ENCODE measurements at places on chromosomes 16 and 17. TPM values are rescaled to one million over a fixed set of nuclear protein-coding genes. Genes with fewer than 3 reads are reported as not detected.

Gene CENPX
- polyA plus RNA-seq, result 68.6 TPM

DNA sequence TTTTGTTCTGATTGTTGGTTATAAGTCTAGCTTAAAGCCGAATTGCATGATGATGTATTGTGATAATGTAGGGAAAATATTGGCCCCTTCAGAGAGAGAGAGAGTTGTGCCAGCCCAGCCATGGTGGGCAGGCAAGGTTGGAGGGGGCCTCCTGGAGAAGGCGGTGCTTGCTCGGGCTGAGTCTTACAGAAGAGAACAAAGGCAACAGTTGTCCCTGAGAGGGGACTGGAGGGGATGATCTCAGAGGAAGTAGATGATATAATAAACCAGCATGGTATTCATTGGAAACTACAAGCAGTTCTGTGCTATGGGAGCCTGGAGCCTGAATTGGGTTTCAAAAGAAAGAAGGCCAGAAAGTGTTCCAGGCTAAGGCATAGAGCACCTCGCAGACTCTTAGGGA is 173.8 kb downstream of the RPTOR start:
- no peaks in the 10 kb centered on the region for H3K27me3 ChIP-seq
- no peak for DNase-seq
- no peak overlapping the region for H3K27ac ChIP-seq
- 0 out of 2 replicates have a peak, but pooled peaks cover 4% of the 10 kb centered on the region for H3K4me1 ChIP-seq

DNA sequence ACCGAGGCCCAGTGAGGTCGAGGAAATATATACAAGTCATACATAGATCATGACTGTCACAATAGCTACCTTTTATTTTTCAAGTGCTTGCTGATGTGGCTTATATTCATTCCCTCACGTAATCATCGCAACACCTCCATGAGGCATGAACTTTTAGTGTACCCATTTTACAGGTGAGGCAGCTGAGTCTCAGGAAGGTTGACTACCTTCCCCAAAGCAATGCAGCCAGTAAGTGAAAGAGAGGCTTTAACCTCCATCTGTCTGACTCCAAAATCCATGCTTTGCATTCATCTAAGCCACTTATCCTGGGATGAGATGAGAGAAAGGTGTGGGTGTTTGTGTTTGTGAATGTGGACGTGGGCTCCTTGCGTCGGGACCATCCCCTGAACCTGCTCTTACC is 30.8 kb downstream of the CALB2 start:
- no peaks in the 10 kb centered on the region for H3K36me3 ChIP-seq
- DNase-seq, result no peak
- H3K27ac ChIP-seq, result no peak overlapping the region
- H3K27me3 ChIP-seq, result peaks cover 14% of the 10 kb centered on the region
- H3K4me3 ChIP-seq, result no peak overlapping the region

- H3K36me3 ChIP-seq, result peaks cover under 1% of the 10 kb centered on the region
- no peak overlapping the region for H3K27ac ChIP-seq
- H3K4me1 ChIP-seq, result no peaks in the 10 kb centered on the region
- no peak overlapping the region for H3K4me3 ChIP-seq
These were observed 266.1 kb downstream of the XYLT1 start for GRCh38 chr16:17204644-17205043.

- no peak for DNase-seq
- no peak overlapping the region for H3K4me3 ChIP-seq
- H3K4me1 ChIP-seq, result no peaks in the 10 kb centered on the region
- no peaks in the 10 kb centered on the region for H3K36me3 ChIP-seq
- H3K27ac ChIP-seq, result no peak overlapping the region
These were observed 753.2 kb upstream of the EEF2KMT start for GRCh38 chr16:5850632-5851392.

DNA sequence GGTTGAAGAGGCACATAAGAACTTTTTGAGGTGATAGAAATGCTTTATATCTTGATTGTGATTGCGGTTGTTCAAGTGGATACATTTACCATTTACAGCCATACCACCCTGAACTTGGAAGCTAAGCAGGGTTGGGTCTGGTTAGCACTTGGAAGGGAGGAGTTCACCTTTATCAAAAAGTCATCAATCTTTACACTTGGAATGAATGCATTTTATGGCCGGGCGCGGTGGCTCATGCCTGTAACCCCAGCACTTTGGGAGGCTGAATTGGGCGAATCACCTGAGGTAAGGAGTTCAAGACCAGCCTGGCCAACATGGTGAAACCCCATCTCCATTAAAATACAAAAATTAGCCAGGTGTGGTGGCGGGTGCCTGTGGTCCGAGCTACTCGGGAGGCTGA is 9.5 kb upstream of the GJD3 start:
- no peak overlapping the region for H3K27ac ChIP-seq
- no peak for DNase-seq
- H3K36me3 ChIP-seq, result no peaks in the 10 kb centered on the region
- H3K27me3 ChIP-seq, result no peaks in the 10 kb centered on the region
- H3K4me3 ChIP-seq, result no peak overlapping the region
- no peaks in the 10 kb centered on the region for H3K4me1 ChIP-seq

Gene DHODH
- 3.8 TPM for polyA plus RNA-seq

- DNase-seq, result no peak
- no peak overlapping the region for H3K4me3 ChIP-seq
- no peaks in the 10 kb centered on the region for H3K4me1 ChIP-seq
- no peaks in the 10 kb centered on the region for H3K36me3 ChIP-seq
- no peak overlapping the region for H3K27ac ChIP-seq
These were observed 610 bp downstream of the PIK3R5 start for GRCh38 chr17:8964801-8965393.

Gene CA5A
- not detected for polyA plus RNA-seq

Gene EVI2B
- 0.49 TPM for polyA plus RNA-seq

- peaks cover 63% of the 10 kb centered on the region for H3K36me3 ChIP-seq
- H3K27me3 ChIP-seq, result no peaks in the 10 kb centered on the region
- peak overlapping the region; percentile 76 for H3K4me3 ChIP-seq
- peaks cover 6% of the 10 kb centered on the region for H3K4me1 ChIP-seq
- DNase-seq, result no peak
These were observed 476 bp upstream of the LPCAT2 start for GRCh38 chr16:55508271-55508921.

DNA sequence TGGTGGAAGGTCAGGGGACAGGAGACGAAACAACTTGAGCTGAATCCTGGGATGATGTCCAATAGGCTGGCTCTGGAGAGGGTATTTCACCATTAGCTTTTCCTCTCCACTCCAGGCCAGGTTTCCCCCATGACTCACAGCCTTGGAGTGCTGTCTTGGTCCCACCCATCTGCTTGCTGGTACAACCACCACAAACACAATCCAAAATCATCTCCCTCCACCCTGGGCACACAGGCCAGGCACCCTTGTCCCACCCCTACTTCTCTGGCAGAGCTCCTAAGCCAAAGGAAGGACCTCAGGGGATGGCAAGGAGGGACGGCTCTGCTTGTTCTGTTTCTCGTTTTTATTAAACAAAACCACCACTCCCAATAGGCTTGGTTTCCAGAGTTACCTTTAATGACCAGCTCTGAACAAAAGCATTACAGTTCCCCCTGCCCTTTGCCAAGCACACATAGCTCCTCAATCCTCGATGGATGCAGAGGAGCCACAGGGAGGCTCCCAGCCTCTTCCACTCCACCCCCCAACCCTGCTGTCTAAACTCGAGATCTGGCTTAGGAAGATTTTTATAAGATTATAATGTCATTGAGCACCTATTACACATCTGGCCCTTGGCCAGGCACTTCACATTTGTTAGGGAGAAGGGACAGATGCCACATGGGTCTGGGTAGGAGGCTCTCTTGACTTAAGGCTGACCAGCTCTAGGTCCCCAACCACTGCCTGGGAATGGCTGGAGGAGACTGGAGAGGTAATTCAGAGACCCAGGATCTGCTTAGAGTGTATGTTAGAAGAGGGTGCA is 13.3 kb downstream of the CAVIN1 start:
- DNase-seq, result peak; percentile 97
- peak overlapping the region; percentile 87 for H3K27ac ChIP-seq

DNA sequence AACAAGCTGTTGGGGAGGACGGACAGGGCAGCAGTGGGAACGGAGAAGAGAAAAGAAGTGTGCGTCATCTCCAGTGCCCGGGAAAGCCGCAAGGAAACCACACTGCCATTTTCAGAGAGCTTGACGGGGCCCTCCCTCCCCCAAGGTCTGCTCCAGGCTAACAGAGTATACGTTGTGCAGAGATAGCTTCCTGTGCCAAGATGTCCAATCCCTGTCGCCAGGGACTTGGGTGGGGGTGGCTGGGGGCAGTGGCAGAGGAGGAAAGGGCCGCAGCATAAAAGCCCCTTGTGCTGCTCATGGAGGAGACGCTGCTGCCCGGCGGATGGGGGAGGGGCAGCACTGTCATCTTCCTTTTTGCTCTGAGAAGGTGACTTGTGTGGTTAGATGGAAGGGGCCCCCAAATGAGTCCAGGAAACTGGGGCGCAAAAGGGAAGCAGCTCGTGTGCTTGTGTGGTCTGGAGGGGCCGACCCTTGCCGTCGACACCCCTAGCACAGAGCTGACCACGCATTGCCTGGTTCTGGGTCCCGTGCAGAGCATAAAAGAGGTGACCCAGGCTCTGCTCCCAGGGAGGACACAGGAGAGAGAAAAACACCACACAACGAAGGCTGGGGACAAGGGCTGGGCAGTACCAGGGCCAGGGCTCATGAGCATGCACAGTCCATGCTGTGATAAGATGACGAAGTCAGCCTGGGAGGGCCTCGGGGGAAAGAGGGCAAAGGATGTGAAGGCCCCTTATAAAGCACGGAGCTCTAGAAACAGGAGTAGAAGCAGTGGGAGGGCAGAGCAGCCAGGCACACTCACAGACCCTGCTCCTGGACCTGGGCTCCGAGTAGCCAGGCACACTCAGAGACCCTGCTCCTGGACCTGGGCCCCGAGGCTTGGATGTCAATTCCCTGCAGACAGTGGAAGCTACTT is 372.7 kb downstream of the SLC39A11 start:
- no peaks in the 10 kb centered on the region for H3K36me3 ChIP-seq
- no peaks in the 10 kb centered on the region for H3K27me3 ChIP-seq
- no peak overlapping the region for H3K27ac ChIP-seq
- no peak overlapping the region for H3K4me3 ChIP-seq
- H3K4me1 ChIP-seq, result peaks cover 11% of the 10 kb centered on the region

- H3K36me3 ChIP-seq, result no peaks in the 10 kb centered on the region
- DNase-seq, result no peak
- H3K4me1 ChIP-seq, result no peaks in the 10 kb centered on the region
- H3K27ac ChIP-seq, result no peak overlapping the region
These were observed 15.4 kb upstream of the KIF2B start for GRCh38 chr17:53807286-53807685.

GRCh38 chr16:29714972-29715371 is 30.8 kb downstream of the C16orf54 start:
- no peak overlapping the region for H3K27ac ChIP-seq
- H3K36me3 ChIP-seq, result no peaks in the 10 kb centered on the region
- H3K4me3 ChIP-seq, result no peak overlapping the region
- no peaks in the 10 kb centered on the region for H3K4me1 ChIP-seq
- DNase-seq, result no peak

Gene CCL1
- polyA plus RNA-seq, result not detected

DNA sequence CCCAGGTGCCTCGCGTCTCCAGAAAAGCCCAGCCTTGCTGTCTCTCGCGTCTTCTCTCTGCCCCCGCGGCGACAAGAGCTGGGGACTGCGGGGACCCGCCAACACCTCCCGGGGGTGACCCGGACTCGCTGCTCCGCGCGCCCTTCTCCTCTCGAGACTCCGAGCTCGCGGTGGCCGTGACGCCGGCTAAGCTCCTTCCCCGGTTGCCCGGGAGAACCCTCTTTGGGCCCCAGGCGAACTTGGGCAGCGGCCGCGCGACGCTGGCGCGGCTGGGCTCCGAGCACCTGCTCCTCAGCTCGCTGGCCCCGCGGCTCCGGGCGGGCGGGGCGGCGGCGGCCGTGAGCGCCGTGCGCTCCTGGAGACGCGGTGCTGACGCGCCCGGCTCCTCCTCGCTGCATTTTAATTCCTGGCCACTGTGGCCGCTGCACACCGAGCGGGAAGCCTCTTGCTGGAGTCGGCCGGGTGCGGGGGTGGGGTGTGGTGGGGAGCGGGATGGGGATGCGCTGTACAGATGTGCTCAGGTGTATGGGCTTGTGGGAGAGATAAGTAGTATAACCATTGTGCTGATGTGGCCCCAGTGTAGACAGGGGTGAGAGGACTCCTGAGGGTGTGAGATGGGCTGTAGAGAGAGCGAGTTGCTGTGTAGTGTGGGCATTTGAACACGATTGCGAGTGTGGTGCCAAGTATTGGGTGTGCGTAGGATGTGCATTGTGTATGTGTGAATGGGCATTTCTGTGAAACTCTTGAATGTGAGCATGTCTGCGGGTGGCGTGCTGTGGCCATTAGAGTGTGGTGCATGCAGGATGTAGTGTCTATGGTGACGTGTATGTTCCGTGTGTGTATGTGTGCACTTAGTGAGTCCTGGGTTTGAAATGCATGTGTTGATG is at the start of gene ASIC2:
Gene ASIC2, minus strand, starts transcription at position 315 of the 887 bp plus-strand sequence.
- peaks cover 45% of the 10 kb centered on the region for H3K27me3 ChIP-seq
- peak; percentile 45 for DNase-seq

- DNase-seq, result no peak
- no peaks in the 10 kb centered on the region for H3K4me1 ChIP-seq
- no peaks in the 10 kb centered on the region for H3K36me3 ChIP-seq
- H3K27ac ChIP-seq, result no peak overlapping the region
- H3K4me3 ChIP-seq, result no peak overlapping the region
These were observed 468.0 kb downstream of the TOX3 start for GRCh38 chr16:52078716-52079655.

DNA sequence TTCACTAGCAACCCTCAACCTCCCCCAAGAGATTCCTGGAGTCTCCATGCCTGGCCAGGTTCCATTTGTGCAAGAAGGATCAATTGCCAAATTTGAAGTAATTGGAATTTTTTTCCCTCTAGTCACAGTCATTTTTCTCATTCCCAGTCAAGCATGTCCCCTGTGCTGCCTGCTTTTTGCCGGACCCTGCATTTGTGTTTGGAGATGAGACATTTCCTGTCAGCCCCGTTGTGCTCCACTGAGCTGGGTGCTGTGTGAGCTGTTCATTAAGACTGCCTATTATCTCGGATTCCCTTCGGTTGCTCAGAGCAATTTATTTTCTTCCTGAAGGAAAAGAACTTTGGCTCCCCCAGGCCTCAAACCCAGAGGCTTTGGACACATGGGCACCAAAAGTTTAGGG is 201.0 kb upstream of the NLRP1 start:
- no peaks in the 10 kb centered on the region for H3K27me3 ChIP-seq
- no peaks in the 10 kb centered on the region for H3K36me3 ChIP-seq
- peak overlapping the region; percentile 23 for H3K27ac ChIP-seq
- H3K4me3 ChIP-seq, result no peak overlapping the region
- peak; percentile 48 for DNase-seq
- H3K4me1 ChIP-seq, result no peaks in the 10 kb centered on the region

Data from GM23248 (cell line).